ENCODE measurements at places on chromosomes 2 and 18. TPM values are rescaled to one million over a fixed set of nuclear protein-coding genes. Genes with fewer than 3 reads are reported as not detected.

DNA sequence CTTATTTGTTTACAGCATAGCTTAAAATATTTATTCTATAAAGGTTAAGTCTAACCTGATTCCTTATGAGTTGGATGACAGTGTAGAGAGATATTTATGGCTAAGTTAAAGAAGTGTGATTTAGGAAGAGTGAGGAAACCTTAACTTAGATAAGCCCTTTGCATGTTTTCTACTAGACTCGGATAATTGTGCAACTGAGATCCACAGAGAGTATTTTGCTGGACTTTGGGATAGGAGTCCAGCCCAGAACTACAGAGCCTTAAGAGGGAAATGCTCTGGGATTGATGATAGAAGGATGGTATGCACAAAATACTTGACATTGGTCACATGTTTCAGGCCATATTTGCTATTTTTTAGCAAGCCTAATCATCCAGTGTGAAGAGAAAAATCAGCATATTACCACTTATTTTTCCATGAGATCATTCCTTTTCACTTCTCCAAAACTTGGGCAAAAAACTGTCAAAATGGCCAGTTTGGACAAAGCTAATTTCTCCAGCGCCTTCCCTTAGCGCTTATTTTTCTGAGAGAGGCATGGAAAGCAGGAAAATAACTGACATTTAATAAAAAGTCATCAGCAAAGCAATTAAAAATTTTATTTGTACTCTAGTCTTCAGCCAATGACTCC, 3.1 kb downstream of the CD28 start:
- DNase-seq = no peak

The MAP3K19 gene
- 0.78 TPM for total RNA-seq

- no peak for DNase-seq
These were observed 1271.7 kb downstream of the CNTNAP5 start for GRCh38 chr2:125296742-125297141.

DNA sequence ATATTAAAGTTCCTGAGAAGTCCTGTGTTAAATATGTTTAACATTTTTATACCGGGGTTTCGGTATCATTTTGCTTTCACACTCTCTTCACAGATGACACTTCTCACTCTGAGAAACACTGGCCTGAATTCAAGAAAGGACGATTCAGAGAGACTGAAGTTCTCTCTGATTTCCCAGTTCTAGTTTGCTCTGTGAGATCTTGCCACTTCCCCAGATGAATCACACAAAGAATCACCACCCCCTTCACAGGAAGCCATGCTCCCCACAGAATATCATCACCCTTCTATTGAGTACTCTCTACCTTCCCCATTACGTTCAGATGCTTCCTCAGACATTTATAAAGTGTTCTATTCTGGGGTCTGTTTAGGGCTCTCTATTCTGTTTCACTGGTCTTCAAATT, 16.1 kb upstream of the CD207 start:
- no peak for DNase-seq

The PLCL1 gene
- 26.0 TPM for total RNA-seq

GRCh38 chr2:218471036-218471435, 52.1 kb downstream of the VIL1 start:
- no peak for DNase-seq

- no peak for DNase-seq
These were observed 132.7 kb downstream of the GLI2 start for GRCh38 chr2:120868366-120868765.

The COL3A1 gene
- total RNA-seq = 129 TPM

GRCh38 chr2:23602116-23602515, 217.1 kb downstream of the KLHL29 start:
- no peak for DNase-seq

The OTOS gene
- 0.94 TPM for total RNA-seq
